ENCODE measurements at places on chromosomes 4 and X. TPM values are rescaled to one million over a fixed set of nuclear protein-coding genes. Genes with fewer than 3 reads are reported as not detected.

The PRRG1 gene
- total RNA-seq = 16.0 TPM

DNA sequence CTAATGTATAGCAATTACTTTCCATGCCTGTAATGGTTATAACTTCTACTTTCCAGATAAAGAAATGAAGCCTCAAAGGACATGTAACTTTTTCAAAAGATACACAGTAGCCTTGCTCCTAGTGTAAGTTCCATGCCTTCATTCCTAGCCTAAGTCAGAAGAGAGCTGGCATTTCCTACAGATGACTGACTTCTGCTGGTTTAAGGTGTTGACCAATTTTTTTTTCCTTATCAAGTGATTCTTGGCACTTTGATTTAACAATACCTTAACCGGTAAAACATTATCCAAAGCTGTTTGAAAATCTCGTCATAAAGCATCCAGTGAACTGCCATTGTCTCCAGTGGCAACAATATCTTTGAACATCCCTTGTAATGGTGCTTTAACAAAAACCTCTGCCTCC is 145.1 kb upstream of the VCX3A start:
- DNase-seq = no peak

DNA sequence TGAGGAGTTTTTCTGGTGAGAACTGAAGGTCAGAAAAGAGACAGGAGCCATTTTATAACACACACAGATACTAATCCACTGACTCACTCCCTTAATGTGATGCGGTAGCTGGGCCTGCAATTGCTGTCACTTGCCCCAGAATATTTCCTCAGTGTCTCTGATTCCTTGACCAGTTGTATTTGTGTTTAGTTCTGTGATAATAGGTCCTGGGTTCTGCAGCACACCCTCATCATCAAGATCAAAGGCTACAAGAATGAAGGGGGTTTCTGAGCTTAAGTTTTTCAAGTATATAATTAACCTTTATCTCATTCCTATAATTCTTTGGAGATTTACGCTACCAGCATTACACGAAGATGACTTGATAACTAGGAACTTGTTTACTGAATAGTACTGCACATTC is 576.5 kb upstream of the CPXCR1 start:
- no peak for DNase-seq

DNA sequence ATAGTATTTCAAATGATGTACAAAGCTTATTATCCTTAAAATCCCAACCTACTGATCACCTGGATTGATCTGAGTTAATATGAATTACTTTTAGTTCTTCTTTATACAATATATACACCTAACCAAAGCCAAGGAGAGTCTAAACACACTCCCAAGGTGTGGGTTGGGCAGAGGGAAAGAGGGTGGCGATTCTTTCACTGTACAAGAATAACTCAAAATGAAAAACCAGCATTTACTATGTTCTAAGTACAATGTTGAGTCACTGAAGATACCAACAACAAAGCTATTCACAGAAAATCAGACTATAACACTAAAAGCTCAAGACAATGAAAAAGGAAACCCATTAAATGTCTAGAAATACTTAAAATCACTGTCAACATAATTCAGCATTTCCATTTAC is 46.6 kb downstream of the ANKRD17 start:
- no peak for DNase-seq
